Activated T-helper 1 cell treated with Interleukin-2 at 50 U/mL for 16 hours (primary cell): ENCODE measurements at places on chromosomes 7 and 10.

- DNase-seq, result no peak
Observed at GRCh38 chr10:119441921-119442757, 100.4 kb downstream of the RGS10 start.

DNA sequence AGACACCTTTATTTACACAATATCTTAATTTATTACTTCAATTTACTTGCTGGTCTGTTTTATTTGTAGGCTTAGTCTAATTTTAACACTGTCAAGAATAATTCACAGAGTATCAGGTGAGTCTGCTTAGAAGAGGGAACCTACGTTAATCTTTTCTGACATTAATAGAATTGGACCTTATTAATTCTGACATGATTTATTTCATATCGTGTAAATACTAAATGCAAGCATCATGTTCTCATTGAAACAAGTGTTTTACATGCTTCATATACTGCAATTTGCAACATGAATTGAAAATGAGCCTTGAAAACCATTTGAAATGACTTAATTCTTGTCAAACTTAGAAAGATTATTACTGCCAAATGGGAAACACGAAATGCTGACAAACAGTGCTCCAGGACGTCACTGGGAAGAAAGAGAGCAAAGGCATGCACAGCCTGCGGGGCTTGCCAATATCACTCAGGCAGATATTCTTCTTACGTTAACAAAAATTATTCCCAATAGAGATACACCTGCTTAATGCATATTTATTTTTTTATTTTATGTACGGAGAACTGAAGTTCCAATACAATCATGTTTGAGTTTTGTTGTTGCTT is 282.0 kb upstream of the AKR1E2 start:
- no peak for DNase-seq

DNA sequence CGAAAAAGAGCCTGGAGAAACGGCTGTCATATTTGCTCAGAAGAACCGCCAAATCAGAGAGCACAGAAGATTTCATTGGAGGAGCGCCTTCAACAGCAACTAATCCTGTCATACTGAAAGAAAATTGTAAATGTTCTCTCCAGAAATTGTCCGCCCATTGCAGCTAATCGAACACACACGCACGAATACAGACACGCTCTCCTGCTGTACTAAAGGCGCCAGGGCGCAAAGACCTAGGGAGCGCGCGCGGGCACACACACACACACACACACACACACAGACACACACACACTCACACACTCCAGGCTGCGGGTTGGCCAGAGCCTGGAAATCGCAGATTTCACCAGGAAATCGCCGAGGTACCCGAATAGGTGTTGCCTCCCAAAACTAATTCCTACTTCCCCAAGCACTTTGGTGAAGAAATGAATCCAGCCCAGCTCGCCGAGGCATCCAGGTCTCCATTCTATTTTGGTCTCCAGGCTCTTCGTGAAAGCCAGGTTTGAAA is at the start of gene CHRM2:
Gene CHRM2, plus strand, starts transcription at position 157 of the 505 bp plus-strand sequence. CDS start 146,214 bp downstream, outside the sequence.
- no peak for DNase-seq

DNA sequence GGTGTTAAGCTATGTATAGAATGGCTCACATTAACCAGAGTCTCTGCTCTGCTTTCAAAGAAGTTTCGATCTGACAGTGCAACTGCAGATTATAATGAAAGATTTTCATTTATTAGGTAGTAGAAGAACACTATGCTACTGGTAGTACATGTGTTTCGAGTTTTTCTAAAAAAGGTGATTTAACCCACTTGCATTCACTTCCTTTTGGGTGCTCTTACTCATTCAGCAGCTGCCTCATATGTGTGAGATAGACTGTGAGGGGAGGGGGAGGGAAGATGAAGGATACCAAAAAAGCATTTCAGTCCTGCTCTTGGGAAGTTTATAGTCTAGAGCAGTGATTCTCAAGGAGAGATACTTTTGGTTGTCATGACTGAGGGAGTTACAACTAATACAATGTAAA is 20.4 kb downstream of the PLEKHA8 start:
- no peak for DNase-seq

DNA sequence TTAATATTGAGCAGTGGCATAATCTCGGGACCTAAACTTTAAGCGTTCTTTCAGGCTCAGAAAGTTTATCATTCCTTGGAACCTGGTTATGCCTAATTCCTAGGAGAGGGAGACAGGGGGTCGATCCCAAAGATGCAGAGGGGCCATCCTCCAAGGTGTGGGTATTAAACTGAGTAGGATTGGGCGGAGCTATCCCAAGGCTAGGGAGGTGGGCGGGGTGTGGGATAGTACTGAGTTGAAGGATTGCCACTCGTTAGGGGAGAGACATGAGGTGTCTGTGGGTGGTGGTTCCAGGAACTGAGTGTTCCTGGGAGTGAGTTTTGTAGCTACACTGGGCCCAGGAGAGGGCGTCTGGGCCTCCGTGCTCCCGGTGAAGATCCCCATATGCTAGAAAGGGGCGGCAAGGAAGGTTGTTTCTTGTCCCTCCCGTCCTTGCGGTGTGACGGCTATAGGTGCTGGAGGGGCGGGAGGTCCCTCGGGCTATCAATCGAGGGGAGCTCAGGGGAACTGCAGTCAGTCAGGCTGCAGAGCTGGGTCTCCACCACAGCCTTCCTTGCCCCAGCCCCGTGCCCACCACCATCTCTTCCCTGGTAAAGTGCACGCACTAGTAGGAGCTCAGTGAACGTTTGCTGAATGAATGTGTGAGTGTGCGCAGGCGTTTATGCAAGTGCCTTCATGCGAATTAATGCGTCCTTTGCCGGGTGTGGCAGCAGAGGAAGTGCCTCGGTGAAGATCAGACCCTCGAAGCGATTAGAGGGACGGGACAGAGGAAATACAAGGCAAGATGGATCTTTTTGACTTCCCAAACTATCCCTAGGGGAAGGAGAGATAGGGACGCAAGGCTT is 3.0 kb upstream of the HMX2 start:
- no peak for DNase-seq

GRCh38 chr7:68185631-68186456 is 1189.2 kb downstream of the TYW1 start:
- DNase-seq, result no peak
